Stimulated activated naive CD4-positive, alpha-beta T cell treated with Interleukin-2 at 50 U/mL for 16 hours (primary cell): ENCODE measurements at places on chromosomes 1 and 21.
A peak's percentile ranks its signal among the peaks of the same experiment; 100 is the strongest.

DNA sequence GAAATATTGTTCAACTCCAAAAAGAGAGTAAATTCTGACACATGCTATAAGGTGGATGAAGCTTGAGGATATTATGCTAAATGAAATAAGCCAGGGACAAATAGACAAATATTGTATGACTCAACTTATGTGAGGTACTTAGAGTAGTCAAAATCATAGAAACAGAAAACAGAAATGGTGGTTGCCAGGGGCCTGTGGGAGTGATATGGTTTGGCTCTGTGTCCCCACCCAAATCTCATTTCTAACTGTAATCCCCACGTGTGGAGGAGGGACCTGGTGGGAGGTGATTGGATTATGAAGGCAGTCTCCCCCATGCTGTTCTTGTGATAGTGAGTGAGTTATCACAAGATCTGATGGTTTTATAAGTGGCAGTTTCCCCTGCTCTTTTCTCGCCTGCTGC is 24.7 kb upstream of the DISP1 start:
- DNase-seq = no peak

DNA sequence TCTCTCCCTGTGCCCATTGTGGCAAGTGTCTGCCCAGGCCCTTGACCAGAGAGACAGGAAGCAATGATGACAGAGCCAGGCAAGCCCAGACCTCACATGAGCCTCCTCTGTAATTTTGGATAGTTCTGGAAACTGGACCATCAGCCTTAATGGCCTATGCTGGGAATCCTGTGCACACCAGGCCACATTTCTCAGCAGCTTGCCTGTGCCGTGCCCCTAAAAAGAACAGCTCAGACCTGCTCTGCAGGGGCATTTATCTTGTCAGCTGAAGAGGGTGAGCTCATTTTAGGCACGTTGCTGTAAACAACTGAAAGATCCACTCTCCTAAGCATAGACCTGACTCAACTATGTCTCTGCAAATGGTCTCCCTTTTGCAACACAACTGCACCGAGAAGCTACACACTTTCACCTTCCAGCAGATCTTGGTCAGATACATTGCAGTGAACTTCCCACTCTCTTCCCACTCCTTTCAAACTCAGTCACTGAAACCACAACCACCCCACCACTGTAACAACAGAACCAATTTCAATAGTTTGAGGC is 53.5 kb upstream of the BACH1 start:
- DNase-seq = peak; percentile 19

DNA sequence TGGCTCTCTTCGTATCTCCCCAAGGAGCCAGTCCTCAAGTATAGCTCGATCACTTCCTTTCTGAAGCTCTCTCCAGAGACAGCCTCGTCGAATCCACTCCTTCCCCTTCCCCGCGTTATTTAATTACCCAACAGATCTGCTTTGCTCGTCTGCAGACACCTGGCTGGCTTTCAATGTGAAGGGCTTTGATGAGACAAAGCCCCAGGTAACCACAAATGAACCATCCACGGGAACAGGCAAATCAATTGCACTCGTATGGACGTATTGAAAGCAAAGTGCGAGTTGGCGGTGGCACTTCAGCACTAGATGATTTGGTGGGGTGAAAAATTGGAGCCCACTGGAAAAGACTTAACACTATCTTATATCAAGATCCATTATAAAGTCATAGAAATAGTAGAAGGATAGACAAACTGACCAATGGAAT is 364 bp upstream of the BCAR3 start:
- DNase-seq = no peak

DNA sequence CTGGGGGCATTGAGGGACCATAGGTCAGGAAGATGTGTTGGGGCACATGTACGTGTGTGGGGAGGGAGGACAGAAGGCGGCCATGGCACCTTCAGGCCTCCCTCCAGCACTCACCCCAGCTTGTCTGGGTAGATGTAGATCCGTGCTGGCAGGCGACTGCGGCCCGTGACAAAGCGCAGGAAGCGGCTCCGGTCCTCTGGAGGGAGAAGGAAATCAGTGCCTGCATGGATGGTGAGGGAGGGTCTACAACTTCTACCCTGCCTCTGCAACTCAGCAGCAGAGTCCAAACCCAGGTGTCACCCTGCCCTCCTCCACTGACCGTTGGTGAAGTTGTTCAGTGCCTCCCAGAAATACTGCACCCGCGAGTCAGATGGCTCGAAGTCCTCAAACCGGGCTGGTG is 7.4 kb downstream of the HECTD3 start:
- DNase-seq = no peak

DNA sequence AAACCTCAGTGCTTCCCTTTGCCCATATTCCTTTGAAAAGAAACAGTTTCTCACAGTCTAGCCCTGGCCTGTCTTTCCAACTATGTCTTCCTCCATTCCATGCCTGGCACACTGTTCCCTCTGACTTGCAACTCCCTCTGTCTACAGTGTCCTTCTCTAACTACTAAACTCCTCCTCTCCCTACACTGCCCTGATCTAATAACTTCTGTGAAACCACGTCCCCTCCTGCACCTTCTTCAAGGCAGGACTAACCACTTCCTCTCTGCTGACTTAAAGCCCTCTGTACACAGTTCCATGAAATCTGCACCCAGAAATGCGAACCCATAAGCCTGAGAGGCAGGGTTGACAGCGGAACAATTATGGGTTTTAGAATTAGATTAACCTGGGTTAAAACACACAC is 62.2 kb upstream of the ATP1B1 start:
- no peak for DNase-seq

GRCh38 chr1:64097859-64098258 is 105.6 kb upstream of the UBE2U start:
- no peak for DNase-seq

- DNase-seq = no peak
Observed at GRCh38 chr1:91273875-91274274, 130.8 kb downstream of the HFM1 start.

DNA sequence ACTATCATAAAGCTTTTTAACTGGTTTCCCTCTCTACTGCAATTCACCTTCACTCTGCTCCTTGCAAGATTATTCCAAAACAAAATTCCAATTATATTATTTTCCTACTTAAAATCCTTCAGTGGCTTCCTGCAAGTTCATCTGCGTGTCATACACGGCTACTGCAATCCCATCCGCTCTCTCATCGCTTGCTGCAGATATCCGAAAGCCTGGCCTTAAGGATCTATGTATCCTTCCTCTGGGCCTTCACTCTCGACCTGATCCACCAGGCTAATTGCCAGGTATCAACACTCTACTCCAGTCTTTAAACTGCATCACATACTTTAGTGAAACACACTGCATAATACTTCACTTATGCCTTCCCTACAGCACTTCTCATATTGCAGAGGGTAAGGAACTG is 44.0 kb downstream of the VAV3 start:
- DNase-seq = no peak

DNA sequence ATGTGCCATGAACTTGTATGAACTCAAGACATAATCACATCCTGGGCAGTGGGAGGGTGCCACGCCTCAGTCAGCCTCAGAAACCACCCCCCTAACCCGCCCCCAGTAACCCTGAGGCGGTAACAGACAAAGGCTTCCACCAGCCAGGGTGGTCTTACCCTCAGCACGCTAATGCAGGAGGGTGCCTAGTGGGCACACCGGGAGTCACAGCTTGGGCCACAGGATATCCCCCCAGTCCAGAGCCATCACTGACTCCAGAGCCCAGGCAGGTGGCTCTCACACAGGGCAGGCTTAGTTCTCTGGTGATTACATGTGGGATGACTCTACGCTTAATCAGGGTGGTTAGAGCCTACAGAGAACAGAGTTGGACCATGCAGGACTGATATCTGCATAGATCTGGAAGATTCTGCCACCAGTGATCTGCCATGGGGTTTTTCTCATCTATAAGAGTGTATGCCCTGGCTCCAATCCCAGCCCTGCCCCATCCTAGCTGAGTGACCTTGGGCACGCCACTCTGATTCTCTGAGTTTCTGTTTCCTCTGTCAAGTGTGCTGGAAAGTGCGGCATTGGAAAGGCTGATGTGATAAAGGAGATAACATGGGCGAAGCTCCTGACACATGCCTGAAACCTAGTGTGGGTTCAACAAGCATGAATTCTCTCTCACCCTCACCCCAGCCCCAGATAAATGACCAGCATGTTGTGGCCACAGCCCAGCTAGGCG is 27.3 kb downstream of the OPTC start:
- no peak for DNase-seq

DNA sequence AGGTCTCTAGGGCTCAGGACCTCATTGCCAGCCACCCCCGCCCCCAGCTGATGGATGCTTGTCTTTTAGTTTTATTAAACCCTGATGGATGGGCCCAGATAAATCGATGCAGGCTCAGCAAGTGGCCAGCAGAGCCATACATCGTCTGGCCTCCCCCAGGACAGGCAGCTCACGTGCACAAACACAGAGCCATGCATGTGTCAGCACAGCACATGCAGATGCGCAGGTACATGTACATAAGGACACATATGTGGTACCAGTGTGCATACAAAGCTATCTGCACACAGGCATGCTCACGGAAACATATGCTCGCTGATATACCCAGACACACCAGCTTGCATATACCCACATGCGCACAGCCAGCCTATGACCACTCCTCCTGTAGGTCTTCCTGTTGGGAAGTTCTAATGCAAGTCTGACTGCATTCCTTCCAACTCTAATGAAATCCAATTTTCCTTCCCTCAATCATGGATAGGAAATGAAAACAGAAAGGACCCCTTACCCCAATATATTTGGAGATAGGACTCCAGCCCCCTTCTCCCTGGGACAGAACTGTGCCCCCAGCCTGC is 897 bp downstream of the COL16A1 start:
- no peak for DNase-seq

DNA sequence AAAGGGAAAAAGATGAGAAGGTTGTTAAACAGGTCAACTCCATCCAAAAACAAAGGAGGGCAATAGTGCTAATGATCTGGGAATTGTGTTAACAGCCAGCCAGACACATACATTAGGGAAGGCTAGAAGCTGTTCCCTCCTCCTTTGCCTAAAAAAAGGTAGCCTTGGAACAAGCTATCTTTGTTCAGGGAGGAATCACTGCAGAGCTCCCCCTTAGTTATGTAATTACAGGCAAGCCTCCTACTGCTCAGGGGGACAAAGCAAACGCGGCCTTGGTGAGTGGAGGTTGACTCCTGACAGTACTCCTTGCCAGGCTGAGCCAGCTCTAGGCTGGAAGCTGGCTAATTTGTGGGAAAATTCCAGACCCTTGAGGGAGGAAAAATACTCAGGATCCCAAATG is 97.6 kb downstream of the VAV3 start:
- no peak for DNase-seq

DNA sequence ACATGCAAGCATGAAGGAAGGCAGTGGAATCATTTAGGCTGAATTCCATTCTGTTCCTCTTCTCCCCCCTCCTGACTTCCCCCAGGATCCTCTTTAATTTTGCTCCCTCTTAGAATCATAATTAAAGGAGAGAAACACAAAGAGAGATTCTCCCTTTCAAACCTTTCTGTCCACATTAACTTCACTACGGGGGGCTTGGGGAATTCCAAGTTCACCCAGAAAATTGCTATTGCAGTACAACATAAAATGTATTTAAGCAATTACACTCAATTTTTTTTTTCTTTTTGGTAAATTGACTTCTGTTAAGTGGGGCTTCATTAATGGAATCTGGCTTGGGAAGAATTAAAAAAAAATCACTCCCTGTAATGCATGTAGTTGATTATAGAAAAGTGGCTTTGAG is 13.4 kb upstream of the HMGB4 start:
- DNase-seq = no peak

DNA sequence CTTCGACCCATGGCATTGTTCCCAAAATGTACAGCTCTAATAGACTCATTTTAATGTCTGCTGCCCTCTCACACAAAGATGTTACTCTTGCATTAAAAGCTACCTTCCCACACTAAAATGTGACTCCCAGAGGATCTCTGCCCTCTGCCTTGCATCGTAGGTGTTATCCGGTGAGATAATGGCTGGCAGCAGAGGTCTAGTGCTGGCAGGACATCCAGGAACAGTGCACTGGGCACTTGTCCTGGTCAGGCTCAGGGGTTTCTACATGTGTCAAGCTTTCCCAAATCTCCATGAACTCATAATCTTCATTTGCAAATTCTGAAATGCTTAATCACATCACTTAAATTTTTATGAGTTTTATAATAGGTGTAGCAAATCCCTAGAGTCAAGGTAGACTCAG is 310.6 kb downstream of the LRRIQ3 start:
- no peak for DNase-seq
